Endodermal cell (in vitro differentiated cells): ENCODE measurements at places on chromosomes 16 and 17. TPM values are rescaled to one million over a fixed set of nuclear protein-coding genes. Genes with fewer than 3 reads are reported as not detected.

GRCh38 chr16:54616610-54617009 lies 314.1 kb upstream of the IRX5 start:
- no peak for DNase-seq
- no peaks in the 10 kb centered on the region for H3K4me1 ChIP-seq
- H3K4me3 ChIP-seq, result no peak overlapping the region
- H3K36me3 ChIP-seq, result no peaks in the 10 kb centered on the region
- H3K27me3 ChIP-seq, result no peaks in the 10 kb centered on the region

DNA sequence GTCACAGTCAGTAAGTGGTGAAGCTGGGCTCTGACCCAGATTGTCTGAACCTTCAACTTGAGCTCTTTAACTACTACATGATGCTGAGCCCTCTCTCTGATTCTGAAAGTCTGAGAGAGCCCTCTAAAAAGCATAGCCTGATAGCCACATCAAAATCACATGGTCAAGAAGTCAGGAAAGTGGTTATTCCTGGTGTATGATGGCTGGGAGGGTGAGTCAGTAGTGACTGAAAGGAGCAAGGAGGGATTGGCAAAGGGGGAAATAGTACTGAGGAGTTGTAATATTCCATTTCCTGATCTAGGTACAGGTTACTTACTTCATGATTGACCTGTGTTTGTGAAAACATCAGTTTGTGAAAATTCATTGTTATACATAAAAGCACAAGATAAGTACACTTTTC lies 89.1 kb downstream of the SSH2 start:
- no peaks in the 10 kb centered on the region for H3K27me3 ChIP-seq
- H3K4me3 ChIP-seq, result no peak overlapping the region
- peaks cover 2% of the 10 kb centered on the region for H3K4me1 ChIP-seq
- DNase-seq, result no peak

GRCh38 chr16:46787909-46788308 lies 39.8 kb upstream of the MYLK3 start:
- H3K27ac ChIP-seq, result no peak overlapping the region
- H3K27me3 ChIP-seq, result no peaks in the 10 kb centered on the region
- no peak for DNase-seq

GRCh38 chr17:27912964-27913363 lies 19.8 kb upstream of the LYRM9 start:
- H3K4me1 ChIP-seq, result peaks cover 7% of the 10 kb centered on the region
- H3K27me3 ChIP-seq, result peaks cover 60% of the 10 kb centered on the region
- no peaks in the 10 kb centered on the region for H3K36me3 ChIP-seq
- DNase-seq, result no peak
- no peak overlapping the region for H3K4me3 ChIP-seq

GRCh38 chr16:5776876-5777275 lies 679.3 kb upstream of the EEF2KMT start:
- no peak overlapping the region for H3K27ac ChIP-seq
- no peak for DNase-seq
- no peaks in the 10 kb centered on the region for H3K36me3 ChIP-seq

GRCh38 chr16:57027067-57027466 lies 37.7 kb downstream of the NLRC5 start:
- H3K27me3 ChIP-seq, result peaks cover 5% of the 10 kb centered on the region
- no peaks in the 10 kb centered on the region for H3K36me3 ChIP-seq
- DNase-seq, result no peak

DNA sequence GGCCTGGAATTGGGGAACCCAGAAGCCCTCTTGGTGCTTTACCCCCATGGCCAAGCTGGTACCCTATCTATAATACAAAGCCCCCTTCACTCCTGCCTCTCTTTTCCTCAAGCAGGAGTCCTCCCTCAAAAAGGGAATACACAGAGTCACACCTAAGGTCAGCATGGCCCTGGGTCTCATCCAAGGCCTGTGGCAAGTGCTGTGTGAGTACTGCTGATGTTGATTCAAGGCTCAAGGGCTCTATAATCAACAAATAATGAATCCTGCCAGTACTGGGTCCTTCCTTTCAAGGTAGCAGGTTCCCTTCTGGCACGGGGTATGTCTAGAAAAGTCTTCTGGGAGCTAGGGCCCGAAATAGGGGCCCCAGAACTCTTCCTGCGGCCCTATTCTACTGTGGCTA lies 187.3 kb downstream of the CYB561 start:
- no peak overlapping the region for H3K4me3 ChIP-seq
- H3K27ac ChIP-seq, result no peak overlapping the region
- no peaks in the 10 kb centered on the region for H3K4me1 ChIP-seq

- H3K4me3 ChIP-seq, result peak within 1 kb of the TSS; percentile 57
- no peaks in the 10 kb centered on the region for H3K36me3 ChIP-seq
- H3K4me1 ChIP-seq, result peaks cover 4% of the 10 kb centered on the region
- peaks cover 13% of the 10 kb centered on the region for H3K27me3 ChIP-seq
Observed at GRCh38 chr16:76276745-76277438, at the start of gene CNTNAP4. TSS of gene CNTNAP4 (plus strand) at chr16:76277401. CDS start at chr16:76277663, 262 bp downstream.

- H3K27ac ChIP-seq, result no peak overlapping the region
- peaks cover 12% of the 10 kb centered on the region for H3K27me3 ChIP-seq
- DNase-seq, result no peak
- H3K4me1 ChIP-seq, result no peaks in the 10 kb centered on the region
- no peak overlapping the region for H3K4me3 ChIP-seq
Observed at GRCh38 chr17:44390250-44390870, 911 bp upstream of the ITGA2B start.

DNA sequence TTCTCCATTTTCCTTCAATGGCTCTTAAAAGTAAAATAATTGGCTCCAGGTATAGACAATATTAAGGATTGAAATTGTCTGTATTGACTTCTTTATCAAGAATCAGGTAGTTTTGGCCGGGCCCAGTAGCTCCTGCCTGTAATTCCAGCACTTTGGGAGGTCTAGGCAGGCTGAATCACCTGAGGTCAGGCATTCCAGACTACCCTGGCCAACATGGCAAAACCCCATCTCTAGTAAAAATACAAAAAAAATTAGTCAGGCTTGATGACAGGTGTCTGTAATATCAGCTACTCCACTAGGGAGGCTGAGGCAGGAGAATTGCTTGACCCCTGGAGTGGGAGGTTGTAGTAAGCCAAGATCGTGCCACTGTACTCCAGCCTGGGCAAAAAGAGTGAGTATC lies 1008.5 kb upstream of the EEF2KMT start:
- H3K4me3 ChIP-seq, result no peak overlapping the region
- DNase-seq, result no peak
- H3K4me1 ChIP-seq, result no peaks in the 10 kb centered on the region
- H3K36me3 ChIP-seq, result no peaks in the 10 kb centered on the region
- H3K27ac ChIP-seq, result no peak overlapping the region

GRCh38 chr17:2611627-2612026 lies 18.2 kb downstream of the PAFAH1B1 start:
- H3K27me3 ChIP-seq, result no peaks in the 10 kb centered on the region
- DNase-seq, result no peak
- no peak overlapping the region for H3K27ac ChIP-seq
- H3K4me1 ChIP-seq, result peaks cover 10% of the 10 kb centered on the region
- no peak overlapping the region for H3K4me3 ChIP-seq

DNA sequence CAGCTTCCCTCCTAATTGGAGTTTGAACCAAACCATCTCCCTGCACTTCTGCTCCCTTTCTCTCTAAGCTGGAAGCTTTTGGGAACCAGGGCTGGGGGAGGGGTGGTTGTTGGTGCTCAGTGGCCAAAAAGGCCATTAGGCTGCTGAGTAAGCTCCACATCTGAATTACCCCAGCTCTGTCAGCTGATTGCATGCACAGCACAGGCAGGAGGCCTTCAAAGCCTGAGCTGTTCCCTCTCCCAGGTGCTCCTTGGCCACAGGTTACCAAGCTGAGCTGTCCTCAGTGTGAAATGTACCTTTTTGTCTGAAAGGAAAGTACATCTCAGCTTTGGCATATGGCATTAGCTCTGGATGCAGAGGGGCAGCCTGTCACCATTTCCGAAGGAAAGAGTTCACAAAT lies 6.2 kb upstream of the TBKBP1 start:
- no peak overlapping the region for H3K4me3 ChIP-seq
- peaks cover 6% of the 10 kb centered on the region for H3K4me1 ChIP-seq
- DNase-seq, result peak; percentile 87

GRCh38 chr17:40350689-40351358 lies 13.7 kb downstream of the GJD3 start:
- H3K27ac ChIP-seq, result peak overlapping the region; percentile 97
- H3K36me3 ChIP-seq, result peaks cover 48% of the 10 kb centered on the region
- H3K27me3 ChIP-seq, result no peaks in the 10 kb centered on the region
- DNase-seq, result peak; percentile 62
- H3K4me1 ChIP-seq, result peaks cover 8% of the 10 kb centered on the region

GRCh38 chr16:89924297-89924924 lies 1.3 kb downstream of the TUBB3 start:
- no peaks in the 10 kb centered on the region for H3K27me3 ChIP-seq
- H3K27ac ChIP-seq, result peak overlapping the region; percentile 93
- H3K36me3 ChIP-seq, result peaks cover 17% of the 10 kb centered on the region
- peak overlapping the region; percentile 84 for H3K4me3 ChIP-seq

EFNB3 gene
- total RNA-seq, result 14.1 and 15.0 TPM in 2 replicates

FGF11 gene
- total RNA-seq, result 8.8 to 108 TPM (median 9.0 TPM) in 3 replicates

TEDC2 gene
- total RNA-seq, result 39.8 and 44.0 TPM in 2 replicates

PMFBP1 gene
- 1.7 and 2.1 TPM in 2 replicates for total RNA-seq

ACAP1 gene
- 4.5 and 6.8 TPM in 2 replicates for total RNA-seq

NXPH3 gene
- 4.0 to 5.9 TPM (median 5.1 TPM) in 3 replicates for total RNA-seq
